ENCODE measurements at places on chromosomes 1 and 21. TPM values are rescaled to one million over a fixed set of nuclear protein-coding genes. Genes with fewer than 3 reads are reported as not detected.

DNA sequence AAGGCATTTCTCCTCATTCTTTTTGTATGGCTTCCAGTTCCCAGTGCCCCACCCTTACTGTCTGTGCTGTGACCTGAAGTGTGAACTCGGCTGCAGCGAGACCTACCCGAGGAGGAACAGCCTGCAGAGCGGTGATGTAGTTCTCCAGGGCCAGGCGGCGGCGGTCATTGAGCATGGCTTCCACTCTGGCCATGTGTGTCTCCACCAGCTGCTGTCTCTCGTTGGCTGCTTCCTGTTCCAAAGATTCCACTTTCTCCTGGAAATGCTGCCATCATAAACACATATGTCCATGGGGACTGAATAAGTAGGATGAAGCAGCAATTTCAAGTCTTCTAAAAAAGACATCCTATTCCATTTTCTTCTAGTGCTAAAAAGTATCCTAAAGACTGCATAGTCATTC lies 195.6 kb downstream of the APP start:
- DNase-seq = no peak

- no peak for DNase-seq
These were observed 41.6 kb upstream of the AGL start for GRCh38 chr1:99808391-99809115.

DNA sequence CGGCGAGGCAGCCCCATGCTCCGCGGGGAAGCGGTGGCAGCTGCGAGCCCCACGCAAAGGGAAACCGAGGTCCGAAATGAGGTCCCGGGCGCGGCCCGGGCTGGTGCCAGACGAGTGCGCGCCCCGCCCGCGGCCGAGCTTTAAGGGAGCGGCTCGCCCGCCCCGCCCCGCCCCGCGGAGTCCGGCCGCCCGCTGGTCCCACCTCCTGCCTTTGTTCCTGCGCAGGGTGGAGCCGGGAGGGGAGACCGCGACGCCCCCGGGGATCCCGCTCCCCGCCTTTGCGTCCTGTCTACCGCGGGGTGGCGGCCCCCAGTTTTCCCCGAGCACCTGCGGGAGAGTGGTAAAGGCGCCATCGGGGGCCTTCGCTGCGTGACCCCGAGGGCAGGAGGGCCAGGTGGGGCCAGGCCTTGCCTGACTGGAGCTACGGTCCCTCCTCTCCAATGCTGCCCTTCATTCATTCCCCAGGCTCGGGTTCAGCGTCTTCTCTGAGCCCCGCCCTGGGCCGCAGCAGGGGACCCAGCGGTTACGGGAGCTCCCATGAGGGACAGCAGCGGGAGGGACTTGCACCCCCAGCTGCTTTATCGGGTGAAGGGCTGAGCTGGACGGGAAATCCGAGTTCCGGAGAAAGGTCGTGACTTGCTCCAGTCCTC lies at the start of gene HES2:
Gene HES2 (minus strand): TSS at position 116 of the 650 bp plus-strand sequence. CDS start 99 bp downstream, at position 17.
- no peak for DNase-seq

DNA sequence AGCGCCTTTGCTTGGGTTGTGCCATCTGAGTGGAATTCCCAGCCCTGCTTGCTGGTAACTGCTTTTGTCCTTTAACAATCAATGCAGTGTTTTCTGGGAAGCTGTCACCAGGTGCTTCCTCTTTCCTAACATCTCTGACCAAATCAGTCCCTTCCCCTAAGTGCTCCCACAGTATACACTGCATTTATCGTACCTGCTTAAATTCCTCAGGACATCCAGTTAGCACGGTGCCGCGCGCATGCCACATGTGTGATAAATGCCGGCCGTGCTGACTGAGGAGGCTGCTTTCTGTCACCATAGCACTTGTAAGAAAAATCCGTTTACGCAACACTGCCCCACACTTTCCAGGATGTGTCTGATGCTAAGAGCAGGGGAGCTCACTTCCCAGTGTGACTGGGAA lies 115.4 kb downstream of the BCAR3 start:
- DNase-seq = no peak

DNA sequence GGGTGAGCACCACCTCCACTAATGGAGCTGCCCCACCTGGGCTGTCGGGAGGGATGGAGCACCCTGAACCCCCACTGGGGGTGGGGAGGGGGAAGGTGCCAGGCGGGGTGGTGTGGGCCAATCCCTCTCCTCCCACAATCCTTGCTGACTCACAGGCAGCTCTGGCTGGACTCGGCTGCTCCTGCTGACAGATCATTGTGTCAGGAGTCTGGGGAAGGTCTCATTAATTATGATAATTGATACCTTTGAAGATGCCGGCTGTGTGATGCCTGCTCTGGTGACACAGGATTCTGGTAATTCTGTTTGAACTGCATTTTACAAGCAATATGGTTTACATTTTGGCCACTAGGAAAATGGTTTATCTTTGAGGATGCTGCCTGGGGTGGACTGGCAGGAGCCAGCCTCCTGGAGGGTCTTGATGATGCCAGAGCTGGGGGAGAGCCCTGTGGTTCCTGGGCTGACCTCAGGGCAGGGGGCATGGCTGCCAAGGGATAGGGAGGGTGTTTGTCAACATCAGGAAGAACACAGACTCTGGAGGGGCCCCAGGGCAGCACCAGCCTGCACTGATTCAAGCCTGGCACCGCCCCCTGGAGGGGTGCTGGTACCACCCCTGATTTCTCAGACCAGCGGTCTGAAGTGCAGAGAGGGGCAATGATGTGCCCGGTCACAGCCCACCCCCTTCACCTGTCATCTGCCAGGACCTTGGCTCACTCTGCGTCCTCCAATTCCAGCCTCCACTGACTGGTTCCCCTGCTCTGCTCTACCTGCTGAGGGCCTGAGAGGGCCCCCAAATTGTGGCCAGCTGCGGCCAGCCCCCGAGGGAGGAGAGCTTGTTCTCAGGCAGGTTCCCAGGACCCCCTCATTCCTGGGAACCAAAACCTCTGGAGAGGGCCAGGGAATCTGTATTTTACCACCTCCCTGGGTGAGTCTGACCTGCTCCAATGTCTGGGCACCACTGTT lies 338.8 kb downstream of the MATN1 start:
- no peak for DNase-seq

- DNase-seq = no peak
These were observed 30.3 kb upstream of the DNAJC11 start for GRCh38 chr1:6731905-6732304.

- no peak for DNase-seq
These were observed 32.6 kb downstream of the NIBAN1 start for GRCh38 chr1:184941735-184942134.

GRCh38 chr1:15139654-15140350 lies 13.7 kb upstream of the TMEM51 start:
- DNase-seq = no peak

- DNase-seq = no peak
These were observed 82.0 kb upstream of the RUNX3 start for GRCh38 chr1:25011943-25012638.

DNA sequence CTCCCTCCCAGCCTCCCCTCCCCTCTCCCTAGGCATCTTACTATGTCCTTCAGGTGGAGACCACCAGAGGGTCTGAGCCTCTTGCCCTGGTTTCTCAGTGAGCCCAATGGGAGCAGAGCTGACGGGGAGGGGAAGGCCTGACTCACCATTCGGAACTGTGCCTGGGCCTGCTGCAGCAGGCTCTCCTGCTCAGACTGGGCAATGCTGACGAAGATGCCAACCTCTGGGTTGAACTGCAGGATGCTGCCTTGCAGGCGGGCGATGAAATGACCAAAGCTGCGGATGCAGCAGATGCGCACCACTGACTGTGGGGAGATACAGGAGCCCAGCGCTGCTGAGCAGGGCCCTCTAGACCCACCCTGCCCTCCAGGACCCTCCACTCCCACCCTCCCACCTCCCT lies 11.0 kb upstream of the PAQR6 start:
- DNase-seq = no peak

- DNase-seq = no peak
These were observed 31.9 kb upstream of the COL6A2 start for GRCh38 chr21:46065914-46066551.

- DNase-seq = no peak
These were observed 325.0 kb upstream of the ESRRG start for GRCh38 chr1:217048104-217048707.

- DNase-seq = no peak
These were observed 241.6 kb downstream of the SMYD3 start for GRCh38 chr1:246265481-246265880.

DNA sequence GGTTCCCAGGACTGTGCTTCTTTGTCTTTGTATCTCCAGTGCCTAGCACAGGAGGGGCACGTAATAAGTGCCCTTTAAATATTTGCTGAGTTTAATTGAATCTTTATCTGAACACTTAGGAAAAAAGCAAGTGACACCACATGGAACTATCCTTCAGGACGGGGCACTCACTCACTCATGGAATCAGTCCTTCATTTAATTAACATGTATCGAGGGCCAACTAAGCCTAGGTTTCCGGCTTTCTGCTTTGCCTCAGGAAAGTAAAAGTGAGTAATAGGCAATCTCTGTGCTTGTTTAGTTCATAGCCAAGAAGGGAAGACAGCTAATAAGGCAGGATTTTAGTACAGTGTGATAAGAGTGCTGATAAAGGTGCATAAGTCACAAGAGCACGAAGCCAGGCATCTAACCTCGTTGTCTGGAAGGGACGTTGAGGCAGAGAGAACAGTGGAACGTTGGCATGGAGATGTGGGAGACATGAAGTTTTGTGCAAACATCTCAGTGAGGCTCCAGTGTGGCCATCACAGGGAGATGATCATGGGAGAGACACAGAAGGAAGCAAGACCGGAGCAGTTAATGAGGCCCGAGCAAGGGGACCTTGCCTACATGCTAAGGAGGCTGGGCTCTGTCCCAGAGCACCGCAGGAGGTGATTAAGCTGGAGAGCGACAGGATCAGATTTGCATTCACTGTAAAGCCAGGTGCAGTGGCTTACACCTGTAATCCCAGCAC lies 54.1 kb upstream of the TRIM67 start:
- no peak for DNase-seq

- no peak for DNase-seq
These were observed 522 bp downstream of the DISP3 start for GRCh38 chr1:11479375-11479979.

GRCh38 chr1:207344221-207344620 lies 22.7 kb downstream of the CD55 start:
- no peak for DNase-seq

- no peak for DNase-seq
These were observed 7.0 kb downstream of the DCST2 start for GRCh38 chr1:155026588-155026987.

- no peak for DNase-seq
These were observed 119.4 kb downstream of the SLC16A1 start for GRCh38 chr1:112836642-112837041.

- DNase-seq = no peak
These were observed 27.1 kb upstream of the SHE start for GRCh38 chr1:154529308-154529707.

C21orf58 gene
- 3.7 TPM for total RNA-seq

MRTO4 gene
- total RNA-seq = 207 TPM

DFFA gene
- total RNA-seq = 62.9 TPM

MCOLN2 gene
- total RNA-seq = 67.7 TPM

SAMD13 gene
- not detected for total RNA-seq

KCNJ9 gene
- total RNA-seq = not detected

APOBEC4 gene
- not detected for total RNA-seq

FCGR3A gene
- 0.40 TPM for total RNA-seq

PMVK gene
- 53.0 TPM for total RNA-seq

DNASE2B gene
- not detected for total RNA-seq

PDZK1 gene
- total RNA-seq = not detected

All from activated T-cell treated with anti-CD3 and anti-CD28 coated beads, Interleukin-2, amount 50 U/mL, for 4 hours (primary cell).